ENCODE measurements at places on chromosomes 1 and 21. TPM values are rescaled to one million over a fixed set of nuclear protein-coding genes. Genes with fewer than 3 reads are reported as not detected.

DNA sequence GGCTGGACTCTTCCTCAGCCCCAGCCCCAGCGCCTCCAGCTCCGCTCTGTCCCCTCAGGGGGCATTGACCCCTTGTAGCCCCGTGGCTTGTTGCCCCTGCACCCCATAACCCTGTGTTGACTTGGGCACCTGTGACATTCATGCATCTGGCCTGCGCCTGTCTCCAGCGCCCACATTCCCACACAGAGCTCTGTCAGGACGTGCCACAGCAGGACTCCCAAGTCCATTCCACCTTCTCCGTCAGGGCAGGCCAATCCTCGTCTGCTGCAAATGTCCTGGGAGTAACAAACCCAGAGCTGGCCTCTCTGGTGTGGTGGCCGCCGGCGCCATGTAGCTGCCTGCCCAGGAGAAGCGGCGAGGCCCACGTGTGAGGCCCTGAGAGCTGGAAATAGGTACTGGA is 60.6 kb downstream of the AGPAT3 start:
- no peak for DNase-seq

DNA sequence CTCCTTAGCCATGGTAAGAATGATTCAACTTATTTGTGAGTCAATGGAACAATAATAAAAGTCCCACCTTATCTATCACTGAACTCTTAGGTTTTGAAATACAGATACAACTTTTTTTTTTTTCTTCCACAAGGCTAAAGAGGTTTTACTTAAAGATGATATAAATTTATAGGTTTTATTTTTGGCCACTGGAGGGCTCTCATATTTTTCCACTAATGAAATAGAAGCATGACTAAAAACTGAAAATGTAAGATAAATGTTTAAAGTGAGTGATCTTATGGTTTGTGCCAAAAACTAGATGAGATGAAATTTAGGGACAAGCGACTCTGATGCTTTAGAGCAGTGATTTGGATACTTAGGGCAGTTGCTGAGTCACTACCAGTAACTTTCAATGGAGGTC is 499.0 kb downstream of the NUF2 start:
- no peak for DNase-seq

- no peak for DNase-seq
Observed at GRCh38 chr1:233188061-233188460, 107.5 kb downstream of the PCNX2 start.

- peak; percentile 59 for DNase-seq
Observed at GRCh38 chr21:42310411-42311001, 4.7 kb downstream of the TFF3 start.

- DNase-seq, result no peak
Observed at GRCh38 chr1:245829194-245829593, 674.4 kb downstream of the KIF26B start.

DNA sequence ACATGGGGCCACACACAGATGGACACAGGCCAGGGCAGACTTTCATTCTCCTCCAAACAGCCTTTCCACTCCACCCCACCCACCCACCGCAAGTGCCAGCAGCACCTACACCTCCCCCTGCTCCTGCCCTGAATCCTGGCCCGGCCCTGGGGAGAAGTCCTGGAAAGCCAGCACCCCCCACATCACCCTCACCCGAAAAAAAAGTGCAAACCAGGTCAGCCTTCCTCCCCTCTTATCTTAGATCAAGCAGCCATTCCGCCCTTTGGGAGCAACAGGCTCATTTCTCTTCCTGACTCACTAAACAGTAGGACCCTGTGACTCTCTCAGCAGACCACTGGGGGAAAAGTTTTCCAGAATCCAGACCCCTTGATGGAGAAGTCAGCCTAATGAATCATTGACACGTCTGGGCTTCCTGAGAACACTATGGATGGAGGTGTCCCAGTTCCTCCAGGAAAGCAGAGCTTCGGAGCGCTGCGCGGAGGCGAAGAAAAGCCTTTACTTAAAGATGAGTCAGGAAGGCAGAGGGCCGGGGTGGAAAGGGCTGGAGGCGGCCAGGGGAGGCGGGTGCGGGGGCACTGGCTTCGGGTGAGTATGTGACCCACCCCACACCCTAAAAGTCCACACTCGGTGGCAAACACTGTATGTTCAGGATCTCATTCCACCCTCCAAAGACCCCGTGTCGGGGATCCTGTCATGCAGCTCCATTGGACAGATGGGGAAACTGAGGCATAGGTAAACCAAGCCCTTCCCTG is 588.7 kb downstream of the MATN1 start:
- no peak for DNase-seq

Gene CR1L
- not detected for total RNA-seq

Gene KIF21B
- total RNA-seq, result 4.0 TPM

Gene PRR9
- not detected for total RNA-seq

Gene KCNE1
- 0.32 TPM for total RNA-seq

Data from mucosa of descending colon (tissue), 3 donors.